ENCODE measurements at places on chromosomes 11 and 22. TPM values are rescaled to one million over a fixed set of nuclear protein-coding genes. Genes with fewer than 3 reads are reported as not detected.

The TSPAN32 gene
- under 0.01 TPM for total RNA-seq

The APOA5 gene
- not detected for total RNA-seq

The CHRDL2 gene
- 0.14 TPM for total RNA-seq

The SLC22A12 gene
- not detected for total RNA-seq

The CEND1 gene
- total RNA-seq, result 0.85 TPM

The ENTHD1 gene
- total RNA-seq, result not detected

The MYEOV gene
- total RNA-seq, result 0.74 TPM

Data from smooth muscle cell of bladder (primary cell).